ENCODE measurements at places on chromosomes 13 and 19.

GRCh38 chr19:39846678-39847486 lies 703 bp upstream of the FBL start:
- no peak for DNase-seq

GRCh38 chr19:12766051-12766521 lies 9.3 kb downstream of the HOOK2 start:
- DNase-seq, result peak; percentile 94

DNA sequence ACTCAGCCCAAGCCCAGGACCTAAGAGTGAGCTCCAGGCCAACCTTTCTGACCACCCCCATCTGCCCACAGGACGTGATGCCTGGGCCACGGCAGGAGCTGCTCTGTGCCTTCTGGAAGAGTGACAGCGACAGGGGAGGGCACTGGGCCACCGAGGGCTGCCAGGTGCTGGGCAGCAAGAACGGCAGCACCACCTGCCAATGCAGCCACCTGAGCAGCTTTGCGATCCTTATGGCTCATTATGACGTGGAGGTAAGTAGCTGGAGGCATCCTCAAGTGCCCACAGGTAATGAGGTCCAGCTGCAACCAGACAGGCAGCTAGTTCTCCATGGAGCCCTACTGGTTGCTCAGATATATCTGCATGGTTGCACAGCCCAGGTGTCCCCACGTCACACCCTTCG lies 14.8 kb downstream of the DDX39A start:
- no peak for DNase-seq

- DNase-seq, result no peak
Observed at GRCh38 chr13:96475103-96475502, 385.2 kb downstream of the HS6ST3 start.

GRCh38 chr19:30722761-30723160 lies 350.6 kb downstream of the ZNF536 start:
- peak; percentile 35 for DNase-seq

GRCh38 chr13:97067017-97067895 lies 73.0 kb upstream of the OXGR1 start:
- no peak for DNase-seq

DNA sequence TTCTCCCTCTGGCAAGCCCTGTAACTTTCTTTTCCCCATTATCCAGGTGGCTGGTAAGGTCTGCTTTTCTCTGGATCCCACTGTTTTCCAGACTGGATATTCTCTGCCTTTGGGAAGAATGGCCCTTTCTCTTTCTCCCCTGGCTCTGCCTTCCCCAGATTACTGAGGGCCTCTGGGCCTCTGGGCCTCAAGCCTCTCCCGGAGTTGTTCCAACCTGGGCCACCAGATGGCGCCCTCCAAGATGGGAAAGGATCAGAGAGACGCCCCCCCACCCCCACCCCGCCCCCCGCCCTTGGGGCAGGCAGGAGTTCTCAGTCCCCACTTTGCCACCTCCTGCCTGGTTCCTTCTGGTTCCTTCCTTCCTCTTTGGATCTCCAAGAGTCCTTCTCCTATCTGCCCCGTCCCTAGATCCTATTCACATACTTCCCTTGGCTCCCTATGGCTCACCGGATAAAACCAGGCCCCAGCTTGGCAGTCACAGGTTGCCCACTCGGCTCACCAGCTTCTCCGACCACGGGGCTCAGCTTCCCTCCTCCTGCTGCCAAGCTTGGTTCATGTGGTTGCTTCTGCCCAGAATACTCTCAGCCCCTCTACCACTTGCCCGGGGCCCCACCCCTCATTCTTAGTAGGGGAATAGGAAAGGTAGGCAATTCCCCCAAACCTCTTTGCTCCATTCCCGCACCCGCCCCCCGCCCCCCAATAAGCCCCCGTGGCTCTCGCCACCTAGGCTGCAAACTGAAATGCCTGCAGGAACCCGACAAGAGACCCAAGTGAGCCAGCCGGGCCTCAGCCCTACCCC lies 13.1 kb downstream of the EPS8L1 start:
- no peak for DNase-seq

- no peak for DNase-seq
Observed at GRCh38 chr13:104944176-104944575, 1591.3 kb downstream of the EFNB2 start.

- DNase-seq, result no peak
Observed at GRCh38 chr13:66977161-66977560, 253.0 kb downstream of the PCDH9 start.

GRCh38 chr19:29672933-29673336 lies 7.7 kb downstream of the PLEKHF1 start:
- DNase-seq, result peak; percentile 53

GRCh38 chr19:2249880-2250765 lies 1.0 kb downstream of the AMH start:
- DNase-seq, result no peak

- no peak for DNase-seq
Observed at GRCh38 chr13:51782026-51782710, 21.8 kb downstream of the DHRS12 start.

DNA sequence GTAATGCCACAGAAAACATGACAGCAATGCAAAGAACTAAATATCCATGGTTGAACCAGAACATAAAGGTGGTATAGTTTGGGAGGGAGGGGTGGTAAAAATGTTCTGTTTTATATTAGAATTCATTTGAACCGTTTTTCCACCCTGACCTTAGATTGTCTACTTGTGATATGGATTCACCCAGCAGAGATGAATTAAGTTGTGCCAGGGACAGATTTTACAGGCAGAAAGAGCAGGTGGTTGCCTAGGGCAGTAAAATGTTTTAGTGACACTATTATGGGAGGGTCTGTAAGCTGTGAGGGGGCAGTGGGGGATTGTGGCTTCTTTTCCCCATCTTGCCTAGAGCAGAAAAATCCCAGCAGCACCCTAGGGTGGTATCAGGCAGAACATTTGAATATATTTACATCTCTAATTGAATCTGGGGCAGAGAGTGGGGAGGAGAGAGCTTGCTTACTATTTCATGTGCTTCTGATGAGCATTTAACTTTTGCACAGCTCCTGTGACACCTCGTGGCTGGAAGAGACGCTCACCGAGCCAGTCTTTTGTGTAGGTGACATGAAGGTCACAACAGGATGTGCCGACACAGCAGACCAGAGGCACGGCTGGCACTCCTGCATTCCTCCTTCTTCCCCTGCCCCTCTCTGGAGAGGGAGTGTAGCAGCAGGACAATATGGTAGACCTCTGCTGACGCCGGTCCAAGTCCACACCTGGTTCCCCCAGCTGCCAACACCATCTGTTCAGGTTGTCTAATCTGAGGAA lies 452.3 kb downstream of the IRS2 start:
- no peak for DNase-seq

DNA sequence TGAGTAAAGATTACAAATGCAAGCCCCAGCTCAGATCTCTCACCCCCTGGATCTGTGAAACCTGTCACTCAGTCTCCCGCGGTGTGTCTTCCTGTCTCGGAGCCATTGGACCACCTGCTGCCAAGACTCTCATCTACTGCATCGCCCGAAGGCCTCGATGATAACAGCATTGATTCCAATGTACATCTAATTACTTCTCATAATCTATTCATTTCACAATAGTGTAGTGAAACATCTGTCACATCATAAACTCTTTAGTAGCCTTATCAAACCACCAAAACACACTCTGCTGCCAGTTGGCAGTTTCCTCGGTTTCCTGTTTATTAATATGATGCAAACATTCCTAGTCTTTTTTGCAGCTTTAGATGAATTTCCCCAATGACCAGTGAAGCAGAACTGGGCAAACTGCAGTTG lies 220.3 kb downstream of the POU4F1 start:
- DNase-seq, result no peak

GRCh38 chr19:35717665-35718344 lies at the start of gene KMT2B:
KMT2B (plus strand) TSS chr19:35718003; CDS start chr19:35718019, 16 bp downstream.
- DNase-seq, result no peak

GRCh38 chr19:34664168-34664567 lies 12.8 kb downstream of the SCGB2B2 start:
- DNase-seq, result no peak

- no peak for DNase-seq
Observed at GRCh38 chr19:30596813-30597399, 224.7 kb downstream of the ZNF536 start.

DNA sequence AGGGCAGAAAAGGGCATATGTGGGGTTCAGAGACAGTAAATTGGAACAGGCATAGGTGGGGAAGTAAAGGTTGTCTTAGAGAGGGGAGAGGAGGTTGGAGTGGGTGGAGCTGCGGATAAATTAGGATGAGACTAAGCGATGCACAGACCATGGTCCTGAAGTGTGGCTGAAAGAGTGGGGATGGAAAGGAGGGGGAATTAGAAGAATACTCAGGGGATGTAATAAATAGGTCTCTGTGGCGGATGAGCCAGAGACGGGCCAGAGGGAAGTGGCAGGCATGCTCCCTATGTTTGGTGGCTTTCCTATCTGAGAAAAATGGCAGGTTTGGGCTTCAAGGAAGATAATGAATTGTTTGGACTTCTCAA lies 123.4 kb downstream of the OLFM4 start:
- no peak for DNase-seq

DNA sequence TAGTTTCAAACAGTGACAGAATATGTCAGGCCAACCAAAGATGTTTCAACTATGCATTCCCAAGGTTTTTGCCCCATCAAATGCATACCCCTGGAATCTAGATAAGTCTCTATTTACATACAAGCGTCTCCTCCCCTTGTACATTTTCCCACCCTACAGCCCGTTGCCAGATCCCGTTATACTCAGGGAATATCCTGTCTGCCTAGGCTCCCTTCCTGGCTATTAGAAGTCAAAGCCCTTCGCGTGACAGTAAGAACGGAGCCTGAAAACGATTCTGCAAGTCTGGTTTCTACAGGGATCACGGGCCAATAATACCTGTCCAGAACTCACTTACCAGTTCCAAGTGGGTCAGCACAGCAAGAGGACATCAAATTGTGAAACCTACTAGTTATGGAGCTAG lies 134.8 kb downstream of the LACC1 start:
- DNase-seq, result no peak

DNA sequence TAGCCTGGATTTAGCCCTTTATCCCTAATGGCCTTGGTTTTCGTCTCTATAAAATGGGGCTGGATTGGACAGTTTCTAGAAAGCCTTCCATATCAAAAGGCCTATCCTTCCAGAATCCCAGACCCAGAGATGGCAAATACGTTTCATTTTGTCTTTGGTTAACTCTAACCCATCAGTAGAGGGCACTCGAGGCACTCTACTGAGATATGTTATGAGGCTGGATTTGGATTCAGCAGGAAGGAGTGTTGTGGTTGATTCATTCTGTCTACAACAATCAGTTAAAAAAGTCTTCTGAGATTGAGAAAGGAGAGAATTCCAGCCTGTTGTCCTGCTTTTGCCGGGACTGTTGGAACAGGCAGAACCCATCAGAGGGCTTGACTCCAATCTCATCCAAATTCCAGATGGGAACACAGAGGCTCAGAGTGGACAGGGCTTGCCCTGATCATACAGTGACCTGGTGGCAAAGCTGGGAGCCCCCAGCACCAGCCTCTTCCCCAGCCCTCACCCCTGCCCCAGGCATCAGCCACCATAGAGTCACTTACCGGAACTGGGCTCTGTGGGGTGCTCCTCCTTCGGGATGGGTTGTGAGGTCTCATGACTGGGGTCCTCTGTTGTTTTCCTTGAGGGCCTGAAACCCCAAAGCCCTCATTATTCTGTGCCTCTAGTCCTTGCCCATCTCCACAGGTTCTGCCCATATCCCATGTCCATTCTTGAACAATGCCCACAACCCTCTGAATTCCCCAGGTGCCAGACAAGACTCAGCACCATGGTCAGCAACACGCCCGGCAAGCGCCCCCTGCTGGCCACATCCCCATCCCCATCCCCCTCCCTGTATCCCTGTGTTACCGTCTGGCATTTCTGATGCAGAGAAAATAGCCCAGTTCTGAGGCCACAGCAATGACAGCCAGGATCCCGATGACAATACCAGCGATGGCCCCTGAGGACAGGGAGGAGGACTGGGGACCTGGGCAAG lies 12.3 kb upstream of the ZNF180 start:
- DNase-seq, result no peak

DNA sequence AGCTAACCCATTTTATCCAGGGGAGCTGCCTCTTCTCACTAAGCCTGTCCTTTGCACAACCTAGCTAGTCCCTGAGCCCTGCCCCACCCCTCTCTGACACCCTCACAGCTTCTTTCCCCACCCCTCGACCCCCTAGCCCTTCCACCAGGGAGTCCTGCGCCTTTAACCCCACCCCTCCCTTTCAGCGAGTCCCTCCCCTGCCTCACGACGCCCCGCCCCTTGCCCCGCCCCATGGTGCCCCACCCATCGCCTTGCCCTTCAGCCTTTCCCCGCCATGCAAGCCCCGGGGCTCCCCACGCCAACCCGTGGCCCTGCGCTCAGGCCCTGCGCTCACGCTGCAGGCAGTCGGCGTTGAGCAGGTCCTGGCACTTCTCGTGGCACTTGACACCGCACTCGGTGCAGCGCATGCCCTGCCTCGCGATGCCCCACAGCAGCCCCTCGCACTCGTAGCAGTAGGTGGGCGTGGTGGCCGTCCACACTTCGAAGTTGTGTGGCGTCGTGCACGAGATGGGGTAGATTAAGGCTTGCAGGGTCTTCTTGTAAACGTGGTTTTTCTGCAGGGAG lies 40.0 kb downstream of the UNC13A start:
- DNase-seq, result no peak

DNA sequence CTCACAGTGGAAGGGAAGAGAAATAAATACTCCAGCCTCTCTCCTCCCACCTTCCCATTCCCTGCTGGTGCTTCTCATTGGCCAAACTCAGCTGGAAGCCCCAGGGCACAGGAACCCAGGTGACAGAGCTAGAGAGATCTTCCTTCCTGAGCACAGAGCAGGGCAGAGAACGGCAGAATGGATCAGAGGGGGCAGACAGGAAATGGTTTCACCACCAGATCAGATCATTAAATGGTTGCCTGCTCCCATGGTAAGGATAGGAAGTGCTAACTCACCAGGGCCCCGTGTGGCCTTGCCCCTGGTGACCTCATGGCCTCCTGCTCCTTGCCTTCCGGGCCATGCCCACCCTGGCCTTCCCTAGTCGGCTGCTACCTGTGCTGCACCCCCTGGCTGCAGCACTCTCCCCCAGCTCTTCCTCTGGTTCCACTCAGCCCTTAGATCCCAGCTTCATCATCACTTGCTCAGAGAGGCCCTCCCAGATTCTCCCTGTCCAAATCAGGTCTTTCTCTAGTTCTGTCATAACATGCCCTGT lies 108.7 kb downstream of the DPF1 start:
- no peak for DNase-seq

DNA sequence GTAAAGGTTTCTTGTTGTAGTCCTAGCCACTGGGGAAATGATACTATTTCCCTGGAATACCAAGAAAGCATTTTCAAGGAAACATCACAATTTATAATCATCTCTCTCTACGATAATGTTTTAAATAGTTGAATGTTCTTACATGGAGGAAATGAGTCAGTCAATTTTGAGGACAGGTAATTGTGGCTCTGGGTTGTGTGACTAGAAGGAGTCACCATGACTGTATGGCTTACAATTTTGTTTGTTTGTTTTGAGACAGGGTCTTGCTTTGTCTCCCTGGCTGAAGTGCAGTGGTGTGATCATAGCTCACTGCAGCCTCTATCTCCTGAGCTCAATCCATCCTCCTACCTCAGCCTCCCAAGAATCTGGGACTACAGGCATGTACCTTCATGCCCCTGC lies 47.4 kb downstream of the COG3 start:
- no peak for DNase-seq

GRCh38 chr13:113864273-113864890 lies 506 bp upstream of the GAS6 start:
- peak; percentile 60 for DNase-seq

Measured in mesenteric fat pad (tissue), 1 donor.